Immature natural killer cell (primary cell): ENCODE measurements at places on chromosomes 1 and 21. TPM values are rescaled to one million over a fixed set of nuclear protein-coding genes. Genes with fewer than 3 reads are reported as not detected.

WLS gene
- polyA plus RNA-seq: not detected

IL10 gene
- not detected for polyA plus RNA-seq

SYT11 gene
- polyA plus RNA-seq: 29.8 TPM

GRCh38 chr1:26125946-26126320 is 14.3 kb downstream of the PDIK1L start:
- no peak for DNase-seq

GRCh38 chr1:234971586-234972297 is 156.9 kb downstream of the TOMM20 start:
- no peak for DNase-seq

DNA sequence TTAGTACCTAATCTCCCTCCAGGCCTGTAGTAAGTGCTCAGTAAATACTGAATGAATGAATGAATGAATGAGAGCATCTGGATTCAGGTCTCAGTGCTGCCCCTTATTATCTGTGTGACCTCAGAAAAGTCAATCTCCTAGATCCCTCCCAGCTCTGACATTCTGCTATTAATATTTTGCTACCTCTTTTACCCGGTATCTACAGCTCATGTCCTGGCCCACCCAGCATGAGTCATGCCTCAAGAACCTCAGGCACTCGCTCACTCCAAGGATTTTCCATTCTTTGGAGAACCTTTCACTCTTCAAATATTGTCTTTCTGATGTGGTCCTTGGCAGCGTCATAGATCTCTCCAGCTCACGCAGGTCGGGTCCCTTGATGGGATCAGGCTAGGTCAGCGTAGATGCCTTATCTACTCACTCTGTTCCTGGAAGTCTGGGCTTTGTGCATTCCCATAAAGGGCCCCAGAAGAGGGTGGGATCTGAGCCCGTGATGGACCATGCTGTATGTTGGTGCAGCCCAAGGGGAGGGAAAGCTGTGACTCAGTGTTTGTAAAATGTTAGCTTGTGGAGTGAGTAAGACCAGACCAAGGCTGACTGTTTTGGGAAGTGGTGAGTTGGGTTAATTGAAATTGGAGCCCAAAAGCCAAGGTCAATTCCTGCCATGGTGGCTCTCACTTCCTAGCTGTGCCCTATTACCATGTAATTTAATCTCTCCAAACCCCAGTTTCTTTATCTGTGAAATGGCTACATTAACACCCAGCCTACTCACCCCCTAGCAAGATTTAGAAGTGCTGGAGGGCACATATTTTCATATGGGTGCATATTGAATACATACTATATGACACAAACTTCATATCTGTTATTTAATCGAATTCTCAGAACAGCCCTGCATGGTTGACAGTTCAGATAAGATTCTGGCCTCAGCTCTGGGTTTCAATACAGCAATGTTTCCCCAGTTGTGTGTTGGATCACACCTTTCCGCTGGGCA is 214.1 kb upstream of the USP24 start:
- DNase-seq: no peak
